Astrocyte of the cerebellum (primary cell): ENCODE measurements at places on chromosomes 4 and X.
A peak's percentile ranks its signal among the peaks of the same experiment; 100 is the strongest.

DNA sequence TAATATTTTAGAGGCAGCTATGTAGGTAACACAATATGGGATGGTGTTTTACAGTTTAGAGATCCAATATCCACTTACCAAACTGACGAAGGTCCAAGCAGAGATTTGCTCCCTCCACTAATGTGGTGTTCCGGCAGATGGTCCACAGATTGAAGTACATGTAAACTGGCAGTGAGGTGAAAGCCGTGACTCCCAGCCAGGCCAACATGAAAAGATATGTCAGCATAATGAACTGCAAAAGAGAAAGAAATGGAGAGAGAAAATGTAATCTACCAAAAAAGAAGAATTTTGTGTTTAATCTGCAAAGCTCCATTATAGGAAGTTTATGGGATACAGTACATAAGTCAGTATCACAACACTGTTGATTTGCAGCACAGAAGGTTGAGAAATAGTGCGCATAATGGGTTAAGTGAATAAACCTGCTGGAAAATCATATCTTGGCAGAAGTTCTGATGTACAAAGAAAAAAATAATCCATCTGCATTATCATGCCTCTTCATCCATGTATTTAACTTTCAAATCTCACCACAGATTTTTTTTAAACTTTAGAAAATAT is 160.2 kb downstream of the GPM6A start:
- no peak for DNase-seq

DNA sequence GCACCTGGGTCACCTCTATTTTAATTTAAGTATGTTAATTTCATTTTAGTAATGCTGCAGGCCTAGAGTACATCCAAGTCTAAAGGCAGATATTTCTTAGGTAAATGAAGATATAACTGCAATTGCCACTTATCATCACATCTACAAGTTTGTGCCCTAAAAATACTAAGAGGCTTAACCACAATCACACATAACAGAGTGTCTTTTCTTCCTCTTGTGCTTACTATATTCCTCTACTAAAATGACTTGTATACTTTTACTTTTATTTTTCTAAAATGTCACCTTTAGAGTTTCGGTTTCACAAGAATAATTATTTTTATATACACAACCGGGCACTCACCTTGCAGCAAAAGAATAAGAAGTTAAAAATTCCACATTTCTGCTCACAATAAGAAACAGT is 77.9 kb downstream of the EFHC2 start:
- no peak for DNase-seq

- no peak for DNase-seq
These were observed 1147.9 kb downstream of the NLGN4X start for GRCh38 chrX:5080791-5081190.

GRCh38 chr4:155570661-155571060 is 96.0 kb upstream of the GUCY1A1 start:
- DNase-seq, result no peak

DNA sequence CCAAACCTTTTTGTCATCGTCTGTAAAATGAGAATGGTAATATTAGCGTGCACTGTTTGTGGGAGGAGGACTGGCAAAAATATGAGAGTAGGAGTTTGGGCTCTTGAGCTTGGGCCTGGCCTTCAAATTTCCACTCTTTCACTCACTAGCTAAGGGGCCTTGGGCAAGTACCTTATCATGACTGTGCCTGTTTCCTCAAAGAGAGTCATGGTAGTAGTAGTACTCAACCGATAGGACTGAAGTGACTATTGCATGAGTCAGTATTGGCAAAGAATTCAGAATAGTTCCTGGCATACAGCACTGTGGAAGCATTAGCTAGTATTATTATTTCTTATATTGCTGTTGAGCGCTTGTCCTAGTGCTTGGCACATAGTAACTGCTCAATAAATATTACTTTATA is 16.0 kb upstream of the RBM3 start:
- peak; percentile 32 for DNase-seq

DNA sequence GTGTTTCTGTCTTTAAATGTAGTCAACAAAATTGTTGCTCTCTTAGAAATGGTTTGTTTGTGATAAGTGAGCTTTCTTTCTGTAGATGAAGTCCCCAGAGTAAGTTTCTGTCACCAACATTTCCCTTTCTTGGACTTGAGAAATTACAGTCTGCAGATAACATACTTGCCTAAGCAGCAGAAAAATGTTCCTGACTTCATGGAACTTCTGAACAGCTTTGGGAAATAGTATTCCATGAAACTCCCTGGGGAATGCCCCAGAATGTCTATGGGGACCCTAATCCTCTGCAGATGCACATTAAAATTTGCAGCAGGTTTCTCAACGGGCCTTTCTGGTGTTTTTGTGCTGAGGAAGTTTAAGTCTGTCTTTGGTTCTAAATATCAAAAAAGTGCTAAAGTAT is 38.6 kb upstream of the NEIL3 start:
- no peak for DNase-seq

- no peak for DNase-seq
These were observed 26.4 kb upstream of the PROM1 start for GRCh38 chr4:16110199-16110598.

- no peak for DNase-seq
These were observed 127.4 kb downstream of the FAM53A start for GRCh38 chr4:1556541-1557220.

GRCh38 chr4:174117445-174117844 is 166.0 kb downstream of the FBXO8 start:
- DNase-seq, result no peak

- DNase-seq, result no peak
These were observed 14.1 kb downstream of the PRPS2 start for GRCh38 chrX:12805333-12805732.

GRCh38 chrX:19549838-19550237 is 34.5 kb upstream of the MAP3K15 start:
- DNase-seq, result no peak
